ENCODE measurements at places on chromosomes 5 and 9.

GRCh38 chr9:131992906-131993657, 86.6 kb downstream of the MED27 start:
- no peak for DNase-seq

GRCh38 chr5:67004730-67005350, 191.8 kb downstream of the CD180 start:
- no peak for DNase-seq

- no peak for DNase-seq
These were observed 28.3 kb downstream of the JAK2 start for GRCh38 chr9:5013374-5013773.

DNA sequence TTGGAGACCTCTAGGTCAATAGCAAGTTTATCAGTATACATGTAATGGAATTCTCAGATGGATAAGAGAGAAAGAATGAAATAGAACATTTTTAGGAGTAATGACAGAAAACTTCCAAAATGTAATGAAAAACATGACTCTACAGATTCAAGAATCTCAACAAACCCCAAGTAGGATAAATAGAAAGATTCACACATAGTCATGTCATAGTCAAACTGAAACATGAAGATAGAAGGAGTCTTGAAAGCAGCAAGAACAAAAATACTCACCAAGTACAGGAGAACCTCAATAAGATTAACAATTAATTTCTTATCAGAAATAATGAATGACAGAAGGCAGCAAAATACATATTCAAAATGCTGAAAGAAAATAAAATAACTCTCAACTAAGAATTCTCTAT, 164.5 kb downstream of the SPATA31D1 start:
- DNase-seq, result no peak

DNA sequence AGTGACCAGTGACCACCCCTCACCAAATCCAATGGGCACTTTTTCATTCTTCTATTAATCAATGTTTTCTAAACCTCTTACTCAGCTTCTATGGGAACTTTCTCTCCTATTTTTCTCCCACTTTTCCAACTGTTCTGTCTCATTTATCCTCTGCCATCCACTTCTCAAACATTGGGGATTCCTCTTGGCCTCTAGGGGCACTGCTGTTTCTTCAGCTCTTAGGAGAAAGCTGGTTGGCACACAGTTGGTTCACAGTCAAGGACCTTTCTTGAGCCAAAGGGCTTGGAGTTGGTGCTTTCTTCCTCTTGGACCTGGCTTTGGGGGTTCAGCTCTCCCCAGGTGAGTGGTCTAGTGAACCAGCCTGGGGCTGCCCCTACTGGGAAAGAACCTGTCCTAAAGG, 112.2 kb upstream of the LHFPL2 start:
- DNase-seq, result no peak

DNA sequence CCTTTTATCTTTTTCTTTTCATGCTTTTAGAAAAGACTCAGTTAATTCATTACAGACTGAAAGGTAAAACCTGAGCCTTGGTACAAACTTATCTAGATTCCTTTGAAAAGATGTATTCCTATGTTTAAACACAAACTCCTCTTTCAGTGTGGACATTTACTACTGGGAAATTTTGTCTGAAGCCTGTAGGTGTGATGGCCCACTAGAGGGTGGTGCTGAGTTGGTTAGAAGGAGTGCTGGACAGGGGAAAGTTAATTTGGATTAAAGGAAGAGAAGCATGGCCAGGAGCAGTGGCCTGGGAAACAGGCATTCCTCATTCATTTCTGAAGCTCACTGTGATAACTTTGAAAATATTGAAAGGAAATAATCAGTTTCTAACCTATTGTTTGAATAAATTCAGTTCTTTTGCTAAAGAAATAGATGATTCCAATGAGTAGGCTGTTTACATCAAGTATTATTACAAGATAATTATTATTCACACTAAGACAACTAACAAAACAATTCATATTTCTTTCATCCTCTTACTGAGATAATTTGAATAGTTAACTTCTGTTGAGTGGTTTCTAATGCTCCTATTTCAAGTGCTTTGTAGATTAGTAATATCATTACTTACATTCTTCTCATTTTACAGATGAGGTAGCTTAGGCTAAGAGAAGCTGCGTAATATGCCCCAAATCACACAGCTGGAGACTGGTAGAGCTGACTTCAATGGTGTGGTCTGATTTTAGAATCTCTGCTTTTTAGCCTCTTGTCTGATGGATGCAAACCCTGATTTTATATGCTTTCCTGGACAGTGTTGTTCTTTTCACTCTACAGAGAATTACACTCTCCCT, 150.9 kb downstream of the ADGRV1 start:
- peak; percentile 41 for DNase-seq

DNA sequence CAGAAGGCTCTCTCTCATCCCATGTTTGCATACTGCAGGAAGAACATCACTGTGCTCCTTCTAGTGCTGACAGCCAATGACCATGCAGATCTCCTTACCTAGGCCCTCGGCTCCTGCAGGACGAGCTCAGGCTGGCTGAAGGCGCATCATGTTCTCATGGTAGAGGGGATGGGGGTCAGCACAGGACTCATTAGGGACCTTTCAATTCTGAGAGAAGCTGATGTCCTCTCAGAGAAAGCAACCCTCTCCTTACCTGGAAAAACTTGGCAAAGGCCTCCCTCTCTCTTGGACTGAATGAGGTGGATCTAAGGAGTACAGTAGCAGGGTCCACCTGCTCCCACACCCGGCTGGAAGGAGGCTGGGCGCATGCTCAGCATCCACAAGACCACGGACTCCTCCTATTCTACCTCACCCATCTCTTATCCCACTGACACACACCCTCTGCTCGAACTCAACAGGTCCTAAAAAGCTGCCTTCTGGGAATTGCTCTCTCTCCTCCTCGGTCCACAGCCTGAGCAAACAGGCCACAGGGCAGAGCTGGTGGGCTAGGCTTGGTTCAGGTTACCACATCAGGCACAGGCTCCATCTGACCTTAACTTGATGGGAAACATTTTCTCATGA, 2.9 kb downstream of the IPPK start:
- DNase-seq, result no peak

DNA sequence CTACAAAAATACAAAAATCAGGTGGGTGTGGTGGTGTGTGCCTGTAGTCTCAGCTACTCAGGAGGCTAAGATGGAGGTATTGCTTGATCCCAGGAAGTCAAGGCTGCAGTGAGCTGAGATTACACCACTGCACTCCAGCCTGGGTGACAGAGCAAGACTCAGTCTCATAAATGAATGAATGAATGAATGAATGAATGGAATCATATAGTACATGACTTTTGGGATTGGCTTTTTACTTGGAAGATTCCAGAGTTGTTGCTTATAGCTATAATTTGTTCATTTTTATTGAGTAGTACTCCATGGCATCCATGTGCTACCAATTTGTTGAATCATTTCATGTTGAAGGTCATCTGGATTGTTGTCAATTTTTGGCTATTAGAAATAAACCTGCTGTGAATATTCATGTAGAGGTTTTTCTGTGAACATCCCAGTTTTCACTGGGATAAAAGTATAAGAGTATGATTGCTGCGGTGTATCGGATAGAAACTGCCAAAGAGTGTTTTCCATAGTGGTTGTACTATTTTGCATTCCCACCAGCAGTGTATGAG, 19.9 kb downstream of the ERBIN start:
- DNase-seq, result peak; percentile 37

- no peak for DNase-seq
These were observed 55.6 kb downstream of the CFAP90 start for GRCh38 chr5:7795306-7795705.

- peak; percentile 91 for DNase-seq
These were observed 11.7 kb downstream of the MPDZ start for GRCh38 chr9:13267743-13268142.

GRCh38 chr9:89281106-89281505, 29.9 kb upstream of the CKS2 start:
- DNase-seq, result peak; percentile 28

DNA sequence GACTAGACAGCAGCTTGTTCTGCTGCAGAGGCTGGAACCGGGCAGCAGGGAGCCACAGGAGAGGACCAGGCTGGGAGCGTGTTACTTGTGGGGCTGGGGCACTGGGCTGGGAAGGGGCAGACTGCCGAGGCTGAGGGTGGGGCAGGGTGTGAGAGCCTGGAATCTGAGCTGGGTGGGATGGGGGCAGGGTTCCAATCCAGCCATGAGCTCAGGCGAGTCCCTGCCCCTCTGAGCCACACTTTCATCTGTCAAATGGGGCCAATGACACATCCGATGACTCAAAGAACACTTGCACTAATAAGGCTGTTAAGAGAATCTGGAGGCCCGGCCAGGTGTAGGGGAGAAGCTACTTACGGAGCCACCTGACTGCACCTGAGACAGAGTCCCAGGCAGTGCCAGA, 18.7 kb upstream of the WDR38 start:
- peak; percentile 60 for DNase-seq

- DNase-seq, result no peak
These were observed 102.1 kb downstream of the C5orf15 start for GRCh38 chr5:133866160-133866902.

GRCh38 chr5:91038180-91038808, 344.8 kb downstream of the ARRDC3 start:
- no peak for DNase-seq

GRCh38 chr5:142455856-142456255, 131.0 kb upstream of the SPRY4 start:
- DNase-seq, result no peak

DNA sequence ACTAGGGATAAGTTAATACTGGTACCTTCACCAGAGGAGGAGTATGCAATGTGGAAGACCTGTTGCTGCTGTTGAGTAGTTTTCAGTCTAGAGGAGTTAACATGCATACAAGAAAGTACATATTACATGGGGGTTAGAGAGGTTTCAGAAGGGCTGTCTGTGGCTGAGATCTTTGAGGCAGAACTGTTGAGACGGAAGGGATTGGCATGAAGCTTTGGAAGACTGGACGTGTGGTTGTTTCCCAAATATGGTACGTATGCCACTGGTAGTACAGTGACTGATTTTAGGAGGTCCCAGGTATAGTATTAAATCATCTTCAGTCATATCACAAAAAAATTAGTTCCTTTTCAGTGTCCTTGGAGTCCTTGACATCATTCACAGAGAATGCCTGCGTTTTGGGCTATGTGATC, 17.6 kb downstream of the TNFAIP8 start:
- DNase-seq, result no peak

DNA sequence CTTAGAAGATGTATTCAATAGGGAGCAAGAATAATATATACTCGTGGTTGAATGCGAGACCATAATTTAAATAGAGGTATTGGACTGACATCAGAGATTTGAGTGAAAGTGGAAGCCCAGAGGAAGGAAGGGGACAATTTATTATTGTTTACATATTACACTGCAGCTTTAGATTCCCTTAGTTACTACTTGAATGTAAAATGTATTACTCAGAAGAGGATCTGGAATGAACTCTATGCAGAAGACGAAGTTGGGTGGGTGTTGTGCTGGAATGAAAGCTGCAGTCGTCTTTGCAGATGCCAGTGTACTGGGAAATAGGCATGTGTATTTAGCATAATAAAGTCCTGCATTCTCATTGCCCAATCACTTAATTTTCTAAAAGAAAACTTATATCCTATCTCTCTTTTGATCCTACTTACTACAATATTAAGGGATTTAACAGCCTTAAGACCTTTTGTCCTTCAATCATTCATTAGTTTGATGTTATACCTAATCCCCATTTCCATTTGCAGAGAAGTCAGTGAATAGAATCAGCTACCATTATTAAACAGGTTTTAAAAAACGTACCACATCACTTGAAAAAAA, 570.7 kb upstream of the WWC1 start:
- peak; percentile 86 for DNase-seq

GRCh38 chr5:148740966-148741742, 85.3 kb upstream of the ADRB2 start:
- DNase-seq, result peak; percentile 79

DNA sequence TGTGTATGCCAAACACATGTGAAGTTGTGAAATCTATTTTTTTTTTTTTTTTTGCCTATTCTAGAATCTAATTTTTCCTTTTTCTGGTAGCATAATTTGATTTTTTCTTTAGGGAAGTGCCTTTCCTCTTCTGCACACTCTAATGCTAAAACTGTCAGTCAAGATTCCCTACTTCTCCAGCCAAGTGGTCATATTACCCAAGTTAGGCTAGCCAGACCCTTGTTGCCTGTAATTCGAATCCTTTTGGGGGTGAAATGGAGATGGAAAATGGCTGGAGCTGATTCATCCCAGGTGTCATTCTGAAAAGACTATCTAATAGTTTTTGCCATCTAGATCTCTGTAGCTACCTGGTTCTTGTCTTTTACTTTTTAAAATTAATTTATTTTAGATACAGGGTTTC, 24.8 kb upstream of the UBAP1 start:
- no peak for DNase-seq

GRCh38 chr9:76576344-76576743, 117.4 kb downstream of the GCNT1 start:
- DNase-seq, result peak; percentile 78

DNA sequence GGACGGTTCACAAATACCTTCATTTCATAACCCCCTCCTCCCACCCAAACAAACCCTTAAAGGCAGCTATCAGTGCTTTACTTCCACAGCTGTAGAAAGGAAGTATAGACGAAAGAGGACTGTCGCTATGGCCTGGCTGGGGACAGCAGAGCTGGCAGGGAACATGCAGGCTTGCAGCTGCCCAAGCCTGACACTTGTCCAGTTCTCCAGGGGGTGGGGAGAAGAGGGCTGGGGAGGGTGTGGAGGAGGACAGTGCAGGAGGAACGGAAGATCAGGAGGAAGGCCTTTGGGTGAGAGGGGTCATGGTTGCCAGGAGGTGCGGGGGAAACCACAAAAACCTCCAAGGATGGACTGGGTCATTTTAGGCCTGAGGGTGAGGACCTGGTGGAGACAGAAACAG, 25.9 kb downstream of the ARPC5L start:
- DNase-seq, result no peak

DNA sequence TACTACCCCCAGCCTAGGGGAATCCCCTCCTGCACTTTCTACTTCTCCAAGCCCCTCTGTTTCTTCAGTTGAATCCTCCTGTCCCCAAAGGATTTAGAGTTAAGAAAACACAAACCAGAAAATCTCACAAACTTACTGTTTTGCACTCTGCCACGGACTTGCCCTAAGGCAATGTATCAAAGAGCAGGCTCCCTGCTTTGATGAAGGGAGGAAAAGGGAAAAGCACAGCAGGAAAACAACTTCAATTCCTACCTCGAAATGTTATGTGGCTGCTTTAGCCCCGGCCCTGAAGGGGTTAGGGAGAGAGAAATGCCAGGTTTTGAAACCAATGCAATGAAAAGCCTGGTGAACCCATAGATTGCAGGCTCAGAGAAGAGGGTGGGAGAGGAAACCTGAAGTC, 254.7 kb downstream of the MAN2A1 start:
- DNase-seq, result no peak

Data from EH (cell line).